ENCODE measurements at places on chromosomes 13 and 19.

DNA sequence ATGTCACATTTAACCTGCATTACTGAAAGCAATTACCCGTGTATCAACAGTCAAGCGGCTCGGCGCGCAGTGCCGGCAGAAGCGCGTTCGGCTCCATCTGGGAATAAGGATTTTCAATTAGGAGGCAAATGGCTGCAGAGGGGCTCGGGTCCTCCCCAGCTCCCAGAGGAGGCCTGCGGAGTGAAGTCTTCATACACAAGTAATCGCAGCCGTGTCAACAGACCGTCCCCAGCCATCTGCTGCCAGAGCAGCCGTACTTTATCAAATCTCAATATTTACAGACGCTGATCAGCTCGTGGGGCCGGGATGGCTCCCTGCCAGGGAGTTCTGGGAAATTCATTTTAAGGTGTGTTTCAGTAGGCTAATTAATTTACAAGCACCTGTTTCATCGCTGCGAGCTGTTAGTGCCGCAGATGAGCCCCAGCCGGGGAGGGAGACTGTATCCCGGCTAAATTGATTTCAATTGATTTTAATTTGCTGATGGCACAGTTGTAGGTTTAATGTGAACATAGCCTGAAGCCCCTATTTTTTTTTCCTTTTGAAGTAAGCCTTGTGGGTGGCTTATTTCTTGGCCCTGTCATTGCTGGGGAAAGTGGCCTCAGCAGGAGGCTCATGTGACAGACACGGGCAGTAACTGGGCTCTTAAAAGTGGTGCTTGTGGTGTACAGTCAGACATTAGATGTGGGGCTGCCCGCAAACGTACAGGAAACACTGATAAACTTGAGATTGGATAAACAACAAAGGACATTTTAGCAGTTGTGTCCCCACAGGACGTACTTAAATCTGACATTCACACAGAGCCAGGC, 252.7 kb downstream of the TEX29 start:
- no peaks in the 10 kb centered on the region for H3K36me3 ChIP-seq
- H3K4me1 ChIP-seq, result no peaks in the 10 kb centered on the region
- no peaks in the 10 kb centered on the region for H3K27me3 ChIP-seq

DNA sequence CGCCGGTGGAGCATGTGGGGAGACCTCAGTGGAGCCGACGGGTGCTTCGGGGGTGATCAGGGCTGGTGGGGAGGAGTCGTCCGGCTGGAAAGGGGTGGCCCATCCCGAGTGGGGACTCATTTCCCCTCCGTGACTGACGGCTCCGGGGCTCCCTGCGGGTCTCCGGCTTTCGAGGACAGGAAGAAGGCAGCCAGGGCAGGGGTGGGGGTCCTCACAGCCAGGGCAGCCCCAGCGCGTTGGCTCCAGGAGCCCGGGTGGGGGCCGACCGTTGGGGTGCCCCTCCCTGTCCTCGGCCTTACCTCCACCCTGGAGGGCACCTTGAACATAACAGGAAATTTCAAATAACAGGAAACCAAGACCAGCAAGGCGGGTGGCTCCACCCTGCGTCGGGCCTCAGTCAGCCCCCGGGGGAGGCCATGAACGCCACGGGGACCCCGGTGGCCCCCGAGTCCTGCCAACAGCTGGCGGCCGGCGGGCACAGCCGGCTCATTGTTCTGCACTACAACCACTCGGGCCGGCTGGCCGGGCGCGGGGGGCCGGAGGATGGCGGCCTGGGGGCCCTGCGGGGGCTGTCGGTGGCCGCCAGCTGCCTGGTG, at the start of gene S1PR4:
Gene S1PR4, plus strand, starts transcription at position 393 of the 596 bp plus-strand sequence. Its CDS starts 24 bp downstream, at position 417.
- H3K36me3 ChIP-seq, result peaks cover 38% of the 10 kb centered on the region
- peak within 1 kb of the TSS; percentile 100 for H3K4me3 ChIP-seq
- H3K27me3 ChIP-seq, result peaks cover 3% of the 10 kb centered on the region
- DNase-seq, result peak; percentile 86
- peak within 1 kb of the TSS; percentile 97 for H3K27ac ChIP-seq

- no peak overlapping the region for H3K4me3 ChIP-seq
- no peak overlapping the region for H3K27ac ChIP-seq
- H3K4me1 ChIP-seq, result no peaks in the 10 kb centered on the region
- H3K36me3 ChIP-seq, result no peaks in the 10 kb centered on the region
- H3K27me3 ChIP-seq, result no peaks in the 10 kb centered on the region
- DNase-seq, result no peak
Measured at GRCh38 chr13:71251292-71251951, 615.6 kb downstream of the DACH1 start.

DNA sequence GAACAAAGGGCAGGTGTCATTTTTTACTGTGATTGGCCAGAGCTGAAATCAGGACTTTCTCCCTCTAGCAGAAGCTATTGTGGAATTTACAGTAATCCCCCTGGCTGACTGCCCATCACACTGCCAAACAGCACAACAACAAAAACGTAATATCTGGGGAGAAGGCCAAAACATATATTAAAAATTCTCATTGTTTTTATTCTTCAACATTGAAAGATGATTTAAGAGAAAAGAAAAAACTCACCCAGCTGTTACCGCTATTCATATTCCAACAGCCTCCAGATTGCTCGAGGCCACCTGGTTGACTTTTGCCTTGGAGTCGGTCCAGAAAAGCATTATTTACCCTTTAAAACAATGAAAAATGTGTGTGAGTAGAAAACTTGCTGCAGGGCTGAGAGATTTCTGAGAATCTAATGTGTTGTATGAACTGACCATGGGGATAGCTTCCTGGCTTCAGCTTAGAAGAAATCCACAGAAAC, 97.2 kb downstream of the EPSTI1 start:
- no peaks in the 10 kb centered on the region for H3K27me3 ChIP-seq
- DNase-seq, result no peak
- H3K4me1 ChIP-seq, result peaks cover 3% of the 10 kb centered on the region
- H3K36me3 ChIP-seq, result peaks cover 22% of the 10 kb centered on the region

- H3K27ac ChIP-seq, result no peak overlapping the region
- no peaks in the 10 kb centered on the region for H3K36me3 ChIP-seq
- H3K27me3 ChIP-seq, result no peaks in the 10 kb centered on the region
- no peak for DNase-seq
Measured at GRCh38 chr13:90576067-90576466, 771.4 kb upstream of the MIR17HG start.

GRCh38 chr13:80296638-80297037, 44.3 kb downstream of the SPRY2 start:
- H3K4me1 ChIP-seq, result no peaks in the 10 kb centered on the region
- no peak overlapping the region for H3K4me3 ChIP-seq
- no peaks in the 10 kb centered on the region for H3K36me3 ChIP-seq
- no peaks in the 10 kb centered on the region for H3K27me3 ChIP-seq
- no peak for DNase-seq

GRCh38 chr19:16026131-16026530, 50.2 kb upstream of the TPM4 start:
- no peaks in the 10 kb centered on the region for H3K36me3 ChIP-seq
- no peak overlapping the region for H3K27ac ChIP-seq
- peaks cover 5% of the 10 kb centered on the region for H3K27me3 ChIP-seq
- H3K4me1 ChIP-seq, result no peaks in the 10 kb centered on the region

- H3K27me3 ChIP-seq, result peaks cover 79% of the 10 kb centered on the region
- H3K27ac ChIP-seq, result no peak overlapping the region
- peaks cover 5% of the 10 kb centered on the region for H3K36me3 ChIP-seq
- H3K4me3 ChIP-seq, result no peak overlapping the region
- DNase-seq, result no peak
Measured at GRCh38 chr19:1447504-1447903, 2.4 kb upstream of the APC2 start.

- no peak overlapping the region for H3K4me3 ChIP-seq
- no peaks in the 10 kb centered on the region for H3K4me1 ChIP-seq
- H3K27me3 ChIP-seq, result no peaks in the 10 kb centered on the region
- no peak for DNase-seq
- H3K36me3 ChIP-seq, result peaks cover 16% of the 10 kb centered on the region
- no peak overlapping the region for H3K27ac ChIP-seq
Measured at GRCh38 chr13:21541271-21541670, 62.7 kb downstream of the MICU2 start.

GRCh38 chr13:25148402-25148771, 23.7 kb downstream of the AMER2 start:
- no peak overlapping the region for H3K27ac ChIP-seq
- peaks cover 26% of the 10 kb centered on the region for H3K27me3 ChIP-seq
- DNase-seq, result no peak
- H3K4me3 ChIP-seq, result no peak overlapping the region
- no peaks in the 10 kb centered on the region for H3K4me1 ChIP-seq

DNA sequence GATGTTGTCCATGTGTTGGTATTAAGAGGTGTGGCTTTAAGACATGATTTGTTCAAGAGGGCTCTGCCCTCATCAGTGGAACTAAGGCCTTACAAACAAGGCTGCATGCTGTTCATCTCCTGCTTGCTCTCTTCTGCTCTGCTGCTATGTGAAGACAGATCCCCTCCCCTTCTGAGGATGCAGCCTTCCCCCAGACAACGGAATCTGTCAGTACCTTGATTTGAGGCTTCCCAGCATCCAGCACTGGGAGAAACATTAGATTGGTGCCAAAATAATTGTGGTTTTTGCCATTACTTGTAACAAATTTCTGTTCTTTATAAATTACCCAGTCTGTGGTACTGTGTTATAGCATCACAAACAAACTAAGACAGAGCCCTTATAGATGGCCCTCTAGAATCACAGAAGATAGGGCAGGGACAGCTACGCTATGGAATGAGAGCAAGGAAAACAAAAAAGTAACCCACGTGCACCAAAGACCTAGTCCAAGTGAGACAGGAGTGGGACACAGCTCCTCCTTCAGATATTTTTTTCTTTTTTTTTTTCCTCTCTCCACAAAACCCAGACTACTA, 151.5 kb upstream of the RXFP2 start:
- H3K4me1 ChIP-seq, result no peaks in the 10 kb centered on the region
- H3K36me3 ChIP-seq, result no peaks in the 10 kb centered on the region
- no peak overlapping the region for H3K4me3 ChIP-seq
- H3K27me3 ChIP-seq, result no peaks in the 10 kb centered on the region

- DNase-seq, result no peak
- H3K4me3 ChIP-seq, result no peak overlapping the region
- no peak overlapping the region for H3K27ac ChIP-seq
- no peaks in the 10 kb centered on the region for H3K4me1 ChIP-seq
- no peaks in the 10 kb centered on the region for H3K27me3 ChIP-seq
- H3K36me3 ChIP-seq, result no peaks in the 10 kb centered on the region
Measured at GRCh38 chr13:92044351-92044750, 645.9 kb downstream of the GPC5 start.

GRCh38 chr19:1038978-1039645, 795 bp upstream of the ABCA7 start:
- peaks cover 42% of the 10 kb centered on the region for H3K36me3 ChIP-seq
- peak overlapping the region; percentile 92 for H3K27ac ChIP-seq
- H3K27me3 ChIP-seq, result peaks cover 5% of the 10 kb centered on the region
- H3K4me1 ChIP-seq, result peaks cover 66% of the 10 kb centered on the region

- H3K27me3 ChIP-seq, result peaks cover 9% of the 10 kb centered on the region
- no peaks in the 10 kb centered on the region for H3K36me3 ChIP-seq
- peaks cover 10% of the 10 kb centered on the region for H3K4me1 ChIP-seq
Measured at GRCh38 chr13:73216381-73216831, 157.6 kb downstream of the KLF5 start.

DNA sequence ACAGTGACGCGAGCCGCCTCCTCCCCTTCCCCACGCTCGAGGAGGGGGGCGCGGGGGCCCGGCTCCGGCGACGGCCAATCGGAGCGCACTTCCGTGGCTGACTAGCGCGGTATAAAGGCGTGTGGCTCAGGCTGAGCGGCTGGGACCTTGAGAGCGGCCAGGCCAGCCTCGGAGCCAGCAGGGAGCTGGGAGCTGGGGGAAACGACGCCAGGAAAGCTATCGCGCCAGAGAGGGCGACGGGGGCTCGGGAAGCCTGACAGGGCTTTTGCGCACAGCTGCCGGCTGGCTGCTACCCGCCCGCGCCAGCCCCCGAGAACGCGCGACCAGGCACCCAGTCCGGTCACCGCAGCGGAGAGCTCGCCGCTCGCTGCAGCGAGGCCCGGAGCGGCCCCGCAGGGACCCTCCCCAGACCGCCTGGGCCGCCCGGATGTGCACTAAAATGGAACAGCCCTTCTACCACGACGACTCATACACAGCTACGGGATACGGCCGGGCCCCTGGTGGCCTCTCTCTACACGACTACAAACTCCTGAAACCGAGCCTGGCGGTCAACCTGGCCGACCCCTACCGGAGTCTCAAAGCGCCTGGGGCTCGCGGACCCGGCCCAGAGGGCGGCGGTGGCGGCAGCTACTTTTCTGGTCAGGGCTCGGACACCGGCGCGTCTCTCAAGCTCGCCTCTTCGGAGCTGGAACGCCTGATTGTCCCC, at the start of gene JUNB:
Gene JUNB, plus strand, starts transcription at position 142 of the 706 bp plus-strand sequence. Its CDS starts 286 bp downstream, at position 428.
- peak within 1 kb of the TSS; percentile 92 for H3K4me3 ChIP-seq
- H3K27ac ChIP-seq, result peak within 1 kb of the TSS; percentile 99
- peaks cover 7% of the 10 kb centered on the region for H3K27me3 ChIP-seq
- H3K36me3 ChIP-seq, result peaks cover 10% of the 10 kb centered on the region
- DNase-seq, result peak; percentile 96

DNA sequence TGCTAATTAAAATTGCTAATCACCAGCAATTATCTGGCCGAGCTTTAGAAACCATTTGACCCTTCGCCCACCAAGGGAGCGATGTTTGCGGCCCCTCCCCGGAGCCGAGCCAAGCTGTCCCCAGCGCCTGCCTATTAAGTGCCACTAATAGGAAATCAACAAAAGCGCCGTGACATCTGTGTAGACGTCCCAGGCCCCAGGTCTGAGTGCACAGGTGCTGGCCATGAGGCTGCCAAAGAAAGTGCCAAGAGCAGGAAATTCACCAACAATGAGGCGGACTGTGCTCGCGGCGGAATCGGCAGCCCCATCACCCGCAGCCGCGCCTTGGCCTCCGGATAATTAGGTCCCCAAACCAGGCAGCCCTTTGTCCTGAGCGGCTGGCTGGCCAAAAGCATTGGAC, 44.5 kb upstream of the SPACA7 start:
- no peaks in the 10 kb centered on the region for H3K36me3 ChIP-seq
- H3K4me3 ChIP-seq, result no peak overlapping the region
- H3K4me1 ChIP-seq, result no peaks in the 10 kb centered on the region
- no peak for DNase-seq

- no peak overlapping the region for H3K4me3 ChIP-seq
- no peaks in the 10 kb centered on the region for H3K36me3 ChIP-seq
- no peak for DNase-seq
- H3K4me1 ChIP-seq, result peaks cover 23% of the 10 kb centered on the region
Measured at GRCh38 chr13:31168166-31168565, 6.5 kb upstream of the HSPH1 start.

DNA sequence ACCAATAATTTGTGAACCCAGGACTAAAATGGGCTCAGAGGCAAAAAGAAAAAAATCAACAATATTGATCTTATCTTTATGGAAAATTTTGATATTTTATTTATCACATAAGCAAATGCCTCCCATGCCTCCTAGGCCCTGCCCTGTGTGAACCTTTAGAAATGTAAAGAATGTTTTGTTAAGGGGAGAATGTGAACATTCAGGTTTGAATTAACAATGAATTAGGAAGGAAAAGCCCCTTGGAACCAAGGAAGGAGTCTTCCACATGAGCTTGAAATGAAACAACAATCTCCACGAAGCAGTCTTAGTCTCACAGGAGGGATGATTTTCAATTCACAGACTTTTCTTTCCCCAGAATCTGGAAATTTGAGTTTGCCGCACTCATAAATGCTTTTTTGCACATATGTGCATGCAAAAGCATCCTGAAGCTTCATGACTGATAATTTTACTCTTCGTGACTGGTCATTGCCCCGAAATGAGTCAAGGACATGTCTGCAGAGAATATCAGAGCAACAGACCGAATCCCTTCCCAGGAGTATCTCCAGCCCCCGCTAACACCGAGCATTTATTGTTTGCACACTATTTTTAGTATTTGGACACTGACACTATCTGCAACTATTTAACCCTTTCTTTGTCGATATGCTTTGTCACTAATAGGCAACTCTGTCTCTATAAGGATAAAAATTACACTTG, 135.2 kb downstream of the DCT start:
- peaks cover 12% of the 10 kb centered on the region for H3K27me3 ChIP-seq
- no peak overlapping the region for H3K4me3 ChIP-seq
- H3K4me1 ChIP-seq, result peaks cover 9% of the 10 kb centered on the region
- no peak overlapping the region for H3K27ac ChIP-seq
